K562 (cell line): ENCODE measurements at places on chromosomes 3 and 15. TPM values are rescaled to one million over a fixed set of nuclear protein-coding genes. Genes with fewer than 3 reads are reported as not detected.

Gene RHCG
- total RNA-seq = not detected in 2 replicates

Gene SPINK8
- total RNA-seq = not detected in 2 replicates

Gene SEMA5B
- total RNA-seq = not detected in 2 replicates

Gene SELENOK
- 23.5 and 27.9 TPM in 2 replicates for total RNA-seq

Gene IGDCC3
- 0.07 TPM in 1 of 2 replicates, not detected in the other for total RNA-seq

- no peak for DNase-seq
Measured at GRCh38 chr3:183094711-183095110, 4.6 kb downstream of the MCCC1 start.

DNA sequence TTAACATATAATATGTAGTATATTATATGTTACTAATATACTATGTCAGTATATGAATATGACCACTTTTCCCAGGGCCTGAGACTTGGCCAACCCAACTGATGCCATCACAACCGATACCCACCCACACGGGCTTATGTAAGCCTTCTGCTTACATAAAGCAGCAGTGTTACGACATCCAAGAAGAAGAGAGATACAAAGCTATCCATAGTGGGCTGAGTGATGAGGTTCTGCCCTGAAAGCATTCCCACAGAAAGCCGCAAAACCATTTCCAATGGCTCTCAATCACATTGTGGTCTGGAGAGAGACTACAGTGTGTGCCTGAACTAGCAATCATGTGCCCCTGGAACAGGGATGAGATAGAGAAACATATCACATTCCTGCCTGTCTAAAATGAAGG is 177.9 kb downstream of the PLOD2 start:
- DNase-seq = no peak

- no peak for DNase-seq
Measured at GRCh38 chr3:7437231-7437630, 576.3 kb downstream of the GRM7 start.

DNA sequence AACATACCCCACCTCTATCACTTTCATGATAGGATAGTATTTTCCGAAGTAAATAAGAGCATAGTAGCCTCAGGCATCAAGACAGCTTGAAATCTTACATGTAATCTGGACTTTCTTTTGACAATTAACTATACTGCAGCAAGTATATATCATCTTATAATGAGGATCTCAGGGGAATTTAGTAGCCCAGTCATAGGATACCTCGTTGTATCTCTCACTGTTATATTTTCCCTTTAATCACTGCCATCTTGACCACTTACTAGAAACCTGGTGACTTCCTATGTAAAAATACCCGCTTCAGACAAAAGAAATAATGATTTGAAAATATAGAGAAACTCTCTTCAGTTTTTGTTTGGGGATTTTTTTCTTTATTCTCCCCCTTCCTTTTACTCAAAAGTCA is 88.2 kb downstream of the SERPINI1 start:
- DNase-seq = no peak

GRCh38 chr3:185702262-185703225 is 116.4 kb downstream of the SENP2 start:
- peak; percentile 23 for DNase-seq

DNA sequence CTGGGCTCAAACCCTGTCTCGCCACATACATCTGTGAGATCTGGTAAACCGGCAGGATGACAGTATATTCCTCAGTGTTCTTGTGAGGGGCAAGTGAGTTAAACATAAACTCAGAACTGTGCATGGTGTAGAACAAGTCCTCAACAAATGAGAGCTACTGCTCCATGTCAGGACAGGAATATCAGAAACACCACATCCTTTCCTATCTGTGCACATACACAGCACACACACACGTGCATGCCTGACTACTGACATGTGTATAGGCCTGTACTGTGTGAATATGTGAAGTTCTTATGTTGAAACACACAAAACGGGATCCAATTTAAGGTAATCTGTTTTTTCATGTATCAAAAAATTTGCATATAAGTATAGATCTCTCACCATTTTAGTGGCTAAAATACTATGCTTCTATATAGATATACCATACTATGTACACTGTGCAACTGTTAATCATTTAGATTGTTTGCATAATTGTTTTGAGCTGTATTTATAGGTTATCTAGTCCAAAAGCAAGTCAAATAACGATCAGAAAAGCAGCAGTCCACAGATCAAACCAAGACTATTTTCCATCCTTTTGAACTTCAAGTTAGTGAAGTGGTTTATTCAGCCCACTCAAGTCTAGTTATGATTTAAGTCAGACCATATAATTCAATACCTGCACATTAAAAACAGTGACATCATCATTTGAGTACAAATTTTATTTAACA is 44.8 kb downstream of the CCR4 start:
- DNase-seq = no peak

DNA sequence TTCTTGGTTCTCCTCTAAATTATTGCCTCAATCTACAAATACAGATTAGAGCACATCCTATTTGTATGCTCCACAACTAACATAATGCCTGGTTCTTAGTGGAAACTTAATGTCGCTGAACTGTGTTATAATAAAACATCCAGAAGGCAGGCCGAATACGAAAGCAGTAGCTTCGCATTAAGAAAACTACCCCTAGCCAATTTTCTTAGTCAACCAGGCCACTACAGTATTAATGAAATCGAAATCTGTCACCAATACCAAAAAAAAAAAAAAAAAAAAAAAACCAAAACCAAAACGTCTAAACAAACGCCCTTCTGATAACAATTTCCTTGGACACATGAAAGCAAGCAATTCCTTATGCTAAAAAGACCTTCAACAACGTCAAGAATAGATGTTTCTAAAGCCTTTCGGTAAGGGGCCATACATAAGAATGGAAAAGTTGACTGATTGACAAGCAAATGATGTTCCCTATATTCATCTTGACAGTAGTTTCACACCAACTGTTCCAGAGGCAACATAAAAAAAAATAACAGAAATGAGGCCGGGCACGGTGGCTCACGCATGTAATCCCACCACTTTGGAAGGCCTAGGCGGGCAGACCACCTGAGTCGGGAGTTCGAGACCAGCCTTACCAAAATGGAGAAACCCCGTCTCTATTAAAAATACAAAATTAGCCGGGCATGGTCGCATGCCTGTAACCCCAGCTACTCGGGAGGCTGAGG is 1.3 kb downstream of the DENND6A start:
- DNase-seq = peak; percentile 17

GRCh38 chr3:163261056-163261455 is 1764.4 kb downstream of the OTOL1 start:
- no peak for DNase-seq
